ENCODE measurements at places on chromosomes 5 and 9.
A peak's percentile ranks its signal among the peaks of the same experiment; 100 is the strongest.

GRCh38 chr9:6413365-6414246, 607 bp downstream of the UHRF2 start:
- H3K36me3 ChIP-seq: peaks cover 9% of the 10 kb centered on the region
- peak; percentile 37 for DNase-seq
- H3K27ac ChIP-seq: peak overlapping the region; percentile 87
- peak overlapping the region; percentile 69 for H3K4me3 ChIP-seq
- peaks cover 37% of the 10 kb centered on the region for H3K4me1 ChIP-seq
- no peaks in the 10 kb centered on the region for H3K27me3 ChIP-seq

DNA sequence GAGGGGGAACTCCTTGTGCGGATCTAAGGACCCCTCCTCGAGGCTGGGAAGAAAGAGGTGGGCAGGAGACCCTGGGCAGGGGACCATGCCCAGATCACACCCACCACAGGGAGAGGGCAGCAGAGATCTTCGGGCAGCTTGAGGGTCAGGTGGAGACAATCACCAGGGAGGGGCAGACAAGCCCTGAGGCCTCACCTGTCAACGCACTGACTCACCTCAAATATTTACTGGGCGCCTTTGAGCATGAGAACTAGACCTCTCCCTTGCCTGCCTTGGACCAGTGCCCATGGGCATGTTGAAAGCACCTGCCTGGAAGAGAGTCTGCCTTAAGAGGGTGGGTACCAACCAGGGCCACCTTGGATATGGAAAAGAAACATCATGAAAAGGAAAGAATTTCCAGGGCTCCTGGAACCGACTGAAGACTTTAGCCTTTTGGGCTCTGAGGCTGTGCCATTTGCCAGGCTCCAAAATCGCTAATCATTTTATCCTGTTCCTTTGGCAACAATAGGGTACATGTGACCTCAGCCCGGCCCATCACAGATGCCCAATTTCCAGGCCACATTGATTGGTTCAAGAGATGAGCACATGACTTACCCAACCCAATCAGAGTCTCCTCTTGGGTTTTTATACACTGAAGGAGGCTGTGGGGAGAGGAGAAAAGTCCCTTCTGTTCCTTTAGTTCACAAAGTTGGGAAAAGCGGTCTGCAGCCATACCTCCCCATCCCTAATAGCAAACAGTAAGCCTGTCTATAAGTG, 10.4 kb upstream of the SPINK4 start:
- H3K27ac ChIP-seq: no peak overlapping the region
- no peak overlapping the region for H3K4me3 ChIP-seq
- no peak for DNase-seq
- H3K36me3 ChIP-seq: no peaks in the 10 kb centered on the region

GRCh38 chr5:127961006-127961762, 122.4 kb upstream of the SLC12A2 start:
- H3K27me3 ChIP-seq: no peaks in the 10 kb centered on the region
- DNase-seq: no peak
- peaks cover 33% of the 10 kb centered on the region for H3K4me1 ChIP-seq
- no peak overlapping the region for H3K27ac ChIP-seq
- no peaks in the 10 kb centered on the region for H3K36me3 ChIP-seq

- no peak overlapping the region for H3K27ac ChIP-seq
- no peak for DNase-seq
- H3K4me1 ChIP-seq: no peaks in the 10 kb centered on the region
- H3K36me3 ChIP-seq: no peaks in the 10 kb centered on the region
These were observed 22.0 kb upstream of the SCGB3A1 start for GRCh38 chr5:180613188-180613813.

- no peak overlapping the region for H3K27ac ChIP-seq
- H3K4me1 ChIP-seq: no peaks in the 10 kb centered on the region
- no peak for DNase-seq
These were observed 9.7 kb upstream of the SMIM32 start for GRCh38 chr5:136202469-136203205.

GRCh38 chr9:136881691-136882108, 4.6 kb upstream of the TRAF2 start:
- H3K27ac ChIP-seq: no peak overlapping the region
- peaks cover 10% of the 10 kb centered on the region for H3K4me1 ChIP-seq
- H3K4me3 ChIP-seq: no peak overlapping the region
- H3K36me3 ChIP-seq: peaks cover 6% of the 10 kb centered on the region

DNA sequence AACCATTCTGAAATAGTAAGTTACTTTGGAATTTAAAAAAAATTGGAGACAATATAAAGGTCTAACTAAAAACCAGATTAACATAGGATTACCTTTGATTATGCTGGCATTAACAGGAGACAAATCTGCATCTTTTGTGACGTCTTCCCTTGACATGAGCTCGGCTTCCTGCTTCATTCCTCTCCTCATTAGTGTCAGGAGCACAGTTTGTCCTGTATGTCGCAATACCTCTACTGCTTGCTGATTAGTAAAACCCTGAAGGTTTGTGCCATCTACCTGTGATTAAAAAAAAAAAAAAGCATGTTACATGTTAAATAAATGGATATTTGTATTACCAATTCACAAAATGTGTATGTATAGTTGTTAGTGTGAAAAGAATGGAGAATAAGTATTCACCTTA, 73.7 kb downstream of the MPDZ start:
- no peaks in the 10 kb centered on the region for H3K36me3 ChIP-seq
- H3K4me3 ChIP-seq: no peak overlapping the region
- H3K4me1 ChIP-seq: no peaks in the 10 kb centered on the region

DNA sequence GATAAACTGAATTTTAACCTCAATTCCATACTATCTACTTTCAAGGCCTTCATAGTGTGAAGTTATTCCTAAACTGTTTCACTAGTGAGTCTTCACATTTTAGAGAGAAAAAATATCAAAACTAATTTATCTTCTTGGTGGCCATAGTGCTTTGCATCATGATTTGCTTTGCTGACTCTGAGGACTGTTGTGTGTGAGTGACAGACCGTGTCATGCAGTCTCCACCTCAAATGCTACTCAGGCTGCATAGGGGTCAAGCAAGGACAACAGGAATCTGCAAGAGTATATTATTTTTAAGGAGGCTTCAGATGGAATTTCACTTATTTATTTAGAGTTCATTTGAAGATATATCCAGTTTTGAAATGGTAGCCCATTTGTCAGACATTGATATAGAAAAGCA, 34.5 kb downstream of the MACIR start:
- H3K4me1 ChIP-seq: no peaks in the 10 kb centered on the region
- no peaks in the 10 kb centered on the region for H3K27me3 ChIP-seq
- no peak overlapping the region for H3K27ac ChIP-seq
- no peaks in the 10 kb centered on the region for H3K36me3 ChIP-seq
- no peak for DNase-seq

DNA sequence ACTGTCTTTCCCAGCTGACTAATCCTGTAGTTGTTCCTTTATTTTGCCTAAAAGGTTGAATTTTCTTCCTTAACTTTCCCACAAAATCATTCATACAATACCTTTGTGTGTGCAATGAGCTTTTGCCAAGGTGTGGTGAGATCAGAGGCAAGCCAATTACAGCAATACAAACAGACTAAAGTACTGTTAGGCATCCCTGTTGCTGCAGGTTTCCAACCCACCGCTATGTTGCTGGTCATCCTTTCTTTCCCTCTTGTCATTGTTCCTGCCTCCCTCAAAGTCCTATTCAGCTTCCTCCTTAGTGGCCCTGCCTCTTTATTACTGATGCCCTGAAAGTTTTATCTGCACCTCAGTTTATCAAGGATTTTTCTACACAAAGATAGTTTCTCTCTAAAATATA, 22.1 kb downstream of the ITGA2 start:
- peaks cover 12% of the 10 kb centered on the region for H3K4me1 ChIP-seq
- no peak for DNase-seq
- H3K36me3 ChIP-seq: no peaks in the 10 kb centered on the region
- H3K4me3 ChIP-seq: no peak overlapping the region
- H3K27me3 ChIP-seq: no peaks in the 10 kb centered on the region

- DNase-seq: peak; percentile 70
- no peak overlapping the region for H3K27ac ChIP-seq
- H3K27me3 ChIP-seq: no peaks in the 10 kb centered on the region
- H3K4me1 ChIP-seq: no peaks in the 10 kb centered on the region
- peaks cover 44% of the 10 kb centered on the region for H3K36me3 ChIP-seq
These were observed 16.9 kb downstream of the DNAJC18 start for GRCh38 chr5:139422307-139422893.

- H3K27ac ChIP-seq: no peak overlapping the region
- H3K36me3 ChIP-seq: no peaks in the 10 kb centered on the region
- H3K4me3 ChIP-seq: no peak overlapping the region
- no peak for DNase-seq
- H3K4me1 ChIP-seq: no peaks in the 10 kb centered on the region
These were observed 1381.4 kb upstream of the CDH6 start for GRCh38 chr5:29811914-29812679.

- no peaks in the 10 kb centered on the region for H3K4me1 ChIP-seq
- H3K4me3 ChIP-seq: no peak overlapping the region
- no peak overlapping the region for H3K27ac ChIP-seq
- no peak for DNase-seq
These were observed 33.2 kb downstream of the CSF1R start for GRCh38 chr5:150052956-150053712.

- no peak for DNase-seq
- no peak overlapping the region for H3K4me3 ChIP-seq
These were observed 341.2 kb upstream of the CTNND2 start for GRCh38 chr5:12245429-12245828.

DNA sequence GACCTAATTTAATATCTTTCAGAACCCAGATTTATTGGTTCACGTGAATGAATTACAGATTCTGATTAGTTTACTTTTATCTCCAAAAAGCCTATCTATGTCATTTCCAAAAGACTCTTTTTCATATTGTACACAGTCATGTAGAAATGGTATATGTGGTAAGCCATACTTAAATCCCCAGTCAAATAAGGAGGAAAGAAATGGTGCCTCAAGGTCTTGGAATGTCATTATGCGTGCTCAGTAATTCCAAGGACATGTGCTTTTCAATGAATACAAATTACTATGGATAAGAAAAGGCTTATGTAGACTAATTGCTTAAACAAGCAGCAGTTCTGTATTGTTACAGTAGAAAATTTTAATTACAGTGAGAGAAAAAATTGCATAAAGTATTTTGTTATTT, 64.1 kb upstream of the TYRP1 start:
- DNase-seq: no peak
- H3K36me3 ChIP-seq: no peaks in the 10 kb centered on the region
- H3K4me1 ChIP-seq: no peaks in the 10 kb centered on the region
- H3K27ac ChIP-seq: no peak overlapping the region
- no peak overlapping the region for H3K4me3 ChIP-seq
- no peaks in the 10 kb centered on the region for H3K27me3 ChIP-seq

GRCh38 chr5:38601863-38602298, 45.4 kb upstream of the LIFR start:
- no peak for DNase-seq
- no peak overlapping the region for H3K4me3 ChIP-seq
- H3K4me1 ChIP-seq: no peaks in the 10 kb centered on the region
- H3K27ac ChIP-seq: no peak overlapping the region
- no peaks in the 10 kb centered on the region for H3K36me3 ChIP-seq

- no peaks in the 10 kb centered on the region for H3K4me1 ChIP-seq
- no peaks in the 10 kb centered on the region for H3K27me3 ChIP-seq
- no peak overlapping the region for H3K4me3 ChIP-seq
These were observed 219.1 kb downstream of the ADAMTS6 start for GRCh38 chr5:65262649-65263059.

- H3K4me3 ChIP-seq: no peak overlapping the region
- no peaks in the 10 kb centered on the region for H3K27me3 ChIP-seq
- H3K4me1 ChIP-seq: peaks cover 4% of the 10 kb centered on the region
These were observed 45.6 kb downstream of the SAR1B start for GRCh38 chr5:134586866-134587524.

GRCh38 chr5:132416306-132417009, 46.9 kb downstream of the SLC22A5 start:
- H3K27ac ChIP-seq: peak overlapping the region; percentile 99
- no peaks in the 10 kb centered on the region for H3K27me3 ChIP-seq
- H3K4me3 ChIP-seq: no peak overlapping the region
- H3K4me1 ChIP-seq: peaks cover 84% of the 10 kb centered on the region

DNA sequence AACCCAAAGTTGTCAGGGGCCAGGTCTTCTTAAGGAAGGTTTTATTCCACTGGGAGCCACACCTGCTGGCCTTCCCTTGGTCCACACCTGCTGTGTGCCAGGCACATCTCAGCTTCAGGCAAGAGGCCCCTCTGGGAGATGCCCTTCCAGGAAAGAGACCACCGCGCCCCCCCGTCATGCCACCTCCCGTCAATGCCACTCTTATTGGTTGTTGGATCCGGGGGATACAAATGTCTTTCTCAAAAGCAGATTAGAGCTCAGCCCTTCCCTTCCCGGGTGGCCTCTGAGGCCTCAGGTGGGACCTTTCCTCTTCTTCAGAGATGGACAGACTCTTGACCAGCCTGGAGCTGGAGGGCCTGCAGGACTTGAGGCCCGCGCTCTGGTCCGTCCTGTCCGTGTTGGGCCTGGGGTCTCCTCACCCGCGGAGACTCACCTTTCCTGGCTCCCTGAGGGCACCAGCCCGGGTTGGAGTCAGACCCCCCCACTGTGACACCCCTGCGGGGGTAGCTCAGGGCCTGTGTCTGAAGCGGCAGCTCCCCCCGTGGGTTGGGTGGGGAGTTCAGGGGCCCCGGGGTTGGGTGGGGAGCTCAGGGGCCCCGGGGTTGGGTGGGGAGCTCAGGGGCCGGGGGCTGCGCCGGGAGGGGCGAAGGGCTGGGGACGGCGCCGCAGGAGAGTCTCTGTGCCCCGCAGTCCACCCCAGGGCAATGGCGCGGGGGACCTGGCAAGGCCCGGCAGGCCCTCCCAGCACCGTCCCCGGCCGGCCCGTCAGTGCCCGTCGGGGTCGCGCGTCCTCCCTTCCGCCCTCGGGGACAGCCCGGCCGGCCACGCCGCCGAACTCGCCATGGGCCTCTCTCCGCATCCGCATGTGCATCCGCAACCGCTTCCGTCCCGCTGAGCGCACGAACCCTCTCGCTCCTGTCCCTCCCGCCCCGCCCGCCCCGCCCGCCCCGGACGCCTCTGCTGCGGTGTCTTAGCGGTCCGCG, 3.7 kb upstream of the SLC9A3 start:
- H3K4me1 ChIP-seq: peaks cover 8% of the 10 kb centered on the region
- no peaks in the 10 kb centered on the region for H3K36me3 ChIP-seq
- H3K27me3 ChIP-seq: no peaks in the 10 kb centered on the region
- no peak for DNase-seq
- H3K4me3 ChIP-seq: no peak overlapping the region

DNA sequence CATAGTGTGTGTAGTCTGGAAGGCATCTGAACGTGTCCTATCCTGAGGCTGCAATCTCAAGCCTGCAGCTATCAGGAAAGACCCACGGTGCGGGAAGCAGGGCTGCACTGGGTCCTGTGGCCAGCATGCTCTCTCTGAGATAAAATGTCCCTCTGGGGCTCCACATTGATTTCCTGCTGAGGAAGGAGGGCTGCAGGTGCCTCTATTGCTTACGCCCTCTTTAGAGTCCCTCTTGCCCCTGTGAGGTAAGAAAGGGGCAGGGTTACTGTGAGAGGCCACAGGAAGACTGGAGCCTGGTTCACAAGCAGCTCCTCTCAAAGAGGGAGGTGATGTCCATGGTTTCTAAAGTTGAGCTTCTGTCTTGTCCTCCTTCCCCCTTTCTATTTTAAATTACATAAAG, 299.9 kb upstream of the RFX3 start:
- H3K27ac ChIP-seq: no peak overlapping the region
- no peak overlapping the region for H3K4me3 ChIP-seq
- H3K4me1 ChIP-seq: no peaks in the 10 kb centered on the region
- no peak for DNase-seq

- H3K4me1 ChIP-seq: no peaks in the 10 kb centered on the region
- DNase-seq: no peak
- H3K27me3 ChIP-seq: peaks cover 4% of the 10 kb centered on the region
These were observed 139.4 kb upstream of the ANKH start for GRCh38 chr5:15010936-15011335.

Data from DND-41 (cell line).